ENCODE measurements at places on chromosomes 6 and 20.

GRCh38 chr20:63082308-63082938, 75.7 kb upstream of the BHLHE23 start:
- DNase-seq, result peak; percentile 74

- DNase-seq, result no peak
Measured at GRCh38 chr20:23341073-23341472, 9.5 kb upstream of the NXT1 start.

DNA sequence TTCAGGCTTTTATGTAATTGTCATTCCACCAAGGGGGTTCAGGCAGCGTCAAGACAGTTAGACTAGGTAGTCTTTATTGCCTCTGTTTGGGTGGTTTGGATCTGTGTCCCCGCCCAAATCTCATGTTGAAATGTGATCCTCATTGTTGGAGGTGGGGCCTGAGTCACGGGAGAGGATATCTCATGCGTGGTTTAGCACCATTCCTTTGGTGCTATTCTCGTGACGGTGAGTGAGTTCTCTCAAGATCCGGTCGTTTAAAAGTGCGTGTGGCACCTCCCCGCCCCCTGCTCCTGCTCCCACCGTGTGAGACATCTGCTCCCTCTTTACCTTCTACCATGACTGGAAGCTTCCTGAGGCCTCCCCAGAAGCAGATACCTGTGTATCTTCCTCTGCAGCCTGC, 51.3 kb upstream of the FOXC1 start:
- DNase-seq, result no peak

DNA sequence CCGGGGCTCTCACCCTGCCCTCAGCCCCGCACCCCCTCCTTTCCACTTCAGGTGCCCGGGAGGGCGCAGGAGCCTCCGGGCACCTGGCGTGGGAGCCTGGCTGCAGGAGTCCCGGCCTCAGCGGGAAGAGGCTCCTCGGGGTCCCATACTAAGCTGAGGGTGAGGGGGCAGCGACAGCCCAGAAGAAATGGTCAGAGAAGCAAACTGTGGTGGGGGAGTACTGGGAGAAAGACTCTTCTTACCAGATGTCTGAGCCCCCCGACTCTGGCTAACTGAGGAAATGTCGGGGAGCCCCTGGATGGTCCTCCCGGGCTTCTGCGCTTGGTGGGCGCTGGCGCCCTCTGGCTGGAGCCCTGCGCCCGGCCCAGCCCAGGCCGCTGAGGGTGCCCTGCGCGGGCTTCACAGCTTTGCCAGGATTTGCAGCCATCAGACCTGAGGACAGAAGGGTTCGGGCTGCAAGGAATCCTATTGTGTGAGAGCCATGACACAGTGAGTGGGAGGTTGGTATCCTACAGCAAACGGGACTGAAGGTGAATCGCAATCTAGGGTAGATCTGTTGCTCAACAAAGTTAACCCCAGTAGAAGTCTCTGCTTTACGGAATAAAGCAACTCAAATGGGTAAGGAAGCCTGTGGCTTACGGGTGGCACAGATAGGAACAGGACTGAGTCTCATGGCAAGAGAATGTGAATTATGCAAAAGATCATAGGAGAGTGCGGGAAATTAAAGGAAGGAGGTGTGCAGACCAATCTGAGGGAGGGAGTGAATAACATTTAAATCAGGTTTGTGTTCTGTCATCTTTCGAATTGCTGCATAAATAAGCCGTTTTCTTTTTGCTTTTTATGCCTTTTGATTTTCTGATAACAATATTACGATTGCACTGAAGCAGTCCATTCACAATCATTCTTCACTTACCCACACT, 639 bp upstream of the RCAN2 start:
- peak; percentile 43 for DNase-seq

DNA sequence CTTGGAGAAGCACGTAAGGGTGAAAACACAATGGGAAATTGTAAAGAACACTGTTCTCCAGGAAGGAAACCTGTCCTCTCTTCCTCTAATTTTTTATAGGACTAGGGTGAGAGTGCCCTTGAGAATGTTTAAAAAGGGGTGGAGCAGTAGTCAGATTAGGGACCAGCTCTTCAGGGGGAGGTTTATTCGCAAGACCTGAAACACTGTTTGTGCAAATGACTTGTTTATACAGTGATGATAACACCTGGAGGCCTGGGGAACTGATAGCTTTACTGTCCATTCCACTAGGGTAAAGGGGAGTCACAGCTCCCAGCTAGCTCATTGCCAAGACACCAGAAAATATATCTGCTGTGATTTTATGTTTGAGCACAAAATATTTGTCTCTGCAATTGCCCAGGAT, 8.1 kb upstream of the FUT9 start:
- DNase-seq, result no peak

- no peak for DNase-seq
Measured at GRCh38 chr6:113805811-113806495, 51.2 kb upstream of the MARCKS start.

GRCh38 chr6:72987301-72987700, 238.0 kb downstream of the KHDC1L start:
- no peak for DNase-seq
